ENCODE measurements at places on chromosomes 1 and 21. TPM values are rescaled to one million over a fixed set of nuclear protein-coding genes. Genes with fewer than 3 reads are reported as not detected.
A peak's percentile ranks its signal among the peaks of the same experiment; 100 is the strongest.

DNA sequence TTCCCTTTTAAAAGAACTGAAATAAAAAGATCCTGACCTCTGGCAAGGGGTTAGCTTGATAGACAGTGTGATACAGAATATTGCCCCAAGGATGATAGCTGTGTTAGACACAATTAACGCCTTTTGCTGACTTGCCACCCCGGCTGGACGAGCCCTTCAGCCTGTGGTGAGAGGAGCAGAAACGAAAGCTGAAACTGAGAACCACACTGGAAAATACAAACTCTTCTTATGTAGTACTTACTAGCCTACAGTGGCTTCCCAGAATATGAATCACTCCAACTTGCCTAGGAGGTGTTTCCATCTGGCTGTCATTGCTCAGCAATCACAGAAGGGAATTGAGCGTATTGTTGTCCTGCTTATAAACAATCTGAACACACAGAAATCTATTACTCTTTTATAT lies 22.9 kb downstream of the SAMSN1 start:
- no peak for DNase-seq

- no peak for DNase-seq
These were observed 206.5 kb downstream of the RWDD3 start for GRCh38 chr1:95440511-95440910.

GRCh38 chr1:192104852-192105251 lies 53.4 kb upstream of the RGS18 start:
- no peak for DNase-seq

DNA sequence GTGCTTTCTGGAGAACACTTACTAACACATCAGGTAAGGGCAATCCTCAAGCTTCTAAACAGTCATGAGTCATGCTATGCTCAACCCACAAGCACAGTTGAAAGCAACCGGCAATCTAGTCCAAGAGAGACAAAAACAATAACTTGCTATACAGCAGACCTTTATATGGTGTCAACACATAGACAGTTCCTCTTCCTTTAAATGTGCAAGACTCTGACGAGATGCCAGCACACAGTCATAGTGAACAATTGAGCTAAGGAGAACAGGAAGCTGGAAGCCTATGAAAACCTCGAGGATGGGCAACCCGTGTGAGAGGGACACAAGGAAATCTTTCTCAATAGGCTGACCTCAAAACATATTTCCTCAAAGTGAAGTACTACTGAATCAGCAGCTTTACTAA lies 5.3 kb downstream of the ADIPOR1 start:
- no peak for DNase-seq

DNA sequence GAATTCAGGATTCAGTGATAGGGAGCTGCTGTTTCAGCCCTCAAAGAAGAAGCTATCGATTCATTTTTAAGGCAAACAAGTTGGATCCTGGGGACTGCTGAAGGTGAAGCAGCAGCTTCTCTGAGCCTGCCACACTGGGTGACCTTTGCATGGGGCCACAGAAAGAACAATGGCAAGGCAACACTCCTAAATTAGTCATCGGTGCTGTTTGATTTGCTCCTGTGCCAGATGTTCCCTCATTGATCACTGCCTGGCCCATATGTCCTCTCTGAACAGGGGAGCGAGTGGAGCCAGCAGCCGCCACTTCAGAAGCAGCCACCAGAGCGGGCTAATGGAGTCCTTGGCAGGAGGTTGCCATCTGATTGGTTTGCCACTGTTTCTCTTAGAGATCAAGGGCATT lies 391.5 kb downstream of the NTNG1 start:
- DNase-seq, result no peak

- DNase-seq, result peak; percentile 37
These were observed 406 bp downstream of the HTR1D start for GRCh38 chr1:23216771-23217420.

GRCh38 chr1:75616436-75617433 lies 5.8 kb upstream of the SLC44A5 start:
- no peak for DNase-seq

DNA sequence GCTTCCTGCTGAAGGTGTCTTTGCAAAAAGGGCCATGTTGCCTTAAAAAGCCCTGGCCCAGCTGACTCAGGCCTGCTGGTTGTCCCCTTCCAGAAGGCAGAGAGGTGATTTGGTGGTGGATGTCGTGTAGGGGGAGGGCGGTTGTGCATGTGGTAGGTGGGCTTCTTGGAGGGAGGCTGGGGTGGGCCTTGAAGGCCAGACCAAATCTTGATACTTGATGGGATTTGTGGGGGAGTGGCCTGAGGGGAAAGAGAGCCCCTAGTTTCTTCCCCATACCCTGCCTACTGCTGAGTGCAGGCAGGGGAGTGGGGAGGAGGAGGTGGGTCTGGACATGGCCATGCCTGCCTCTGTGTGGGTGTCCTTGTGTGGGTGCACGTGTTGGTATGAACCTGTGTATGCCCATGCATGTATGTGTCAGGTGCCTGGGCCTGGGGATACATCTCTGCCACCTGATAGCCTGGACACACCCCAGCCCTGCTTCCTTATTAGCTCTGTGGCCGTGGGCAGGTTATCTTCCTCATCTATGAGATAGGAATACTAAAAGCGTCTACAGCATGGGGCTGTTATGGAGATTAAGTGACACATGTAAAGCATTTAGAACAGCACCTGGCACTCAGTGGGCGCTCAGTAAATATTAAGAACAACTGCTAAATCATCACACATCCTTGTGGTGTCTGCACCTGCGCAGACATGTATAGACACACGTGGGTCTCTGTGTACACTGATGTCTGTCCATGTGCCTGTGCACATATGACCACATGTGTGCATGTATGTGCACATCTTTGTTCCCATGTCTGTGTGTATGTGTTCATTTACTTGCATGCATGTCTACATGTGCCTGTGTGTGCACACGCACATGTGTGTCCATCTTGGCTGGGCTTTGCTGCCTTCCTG lies 17.0 kb downstream of the FAM151A start:
- DNase-seq, result no peak

DNA sequence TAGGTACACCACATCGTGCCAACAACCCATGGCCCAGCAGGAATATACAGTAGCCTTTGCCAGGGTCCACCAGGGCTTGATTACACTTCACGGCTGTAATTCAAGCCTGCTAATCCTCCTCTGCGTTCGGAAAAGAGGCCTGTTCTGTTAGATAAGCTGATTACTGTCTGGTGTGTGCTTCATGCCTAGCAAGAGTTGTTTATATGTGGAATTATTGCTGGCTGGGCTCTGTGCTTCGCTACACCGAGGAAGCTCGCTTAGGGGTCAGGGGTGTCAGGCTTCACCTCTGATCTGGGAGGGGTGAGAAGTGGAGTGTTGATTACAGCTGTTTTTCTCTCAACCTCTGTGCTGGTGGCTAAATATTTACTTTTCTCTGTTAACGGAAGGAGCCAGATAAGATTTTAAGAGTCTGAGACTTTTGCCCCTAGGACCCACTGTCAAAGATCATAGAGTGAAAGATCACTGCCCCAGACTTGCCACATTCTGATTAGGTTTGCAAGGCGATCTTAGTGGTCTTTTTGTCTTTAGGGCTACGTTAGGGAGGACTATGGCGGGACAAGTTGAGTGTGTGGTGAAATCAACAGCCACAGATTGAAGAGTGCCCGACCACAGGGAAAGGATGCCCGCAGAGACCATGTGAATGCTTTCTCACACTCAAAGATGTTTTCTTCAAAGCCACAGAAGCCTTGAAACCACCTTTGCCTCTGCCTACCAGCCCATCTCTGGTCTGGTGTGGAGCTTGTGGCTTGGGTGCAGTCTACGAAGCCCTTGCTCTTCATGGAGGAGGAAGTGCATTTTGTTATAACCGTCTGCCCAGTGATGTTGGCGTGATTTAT lies 216.1 kb downstream of the PBX1 start:
- peak; percentile 64 for DNase-seq

DNA sequence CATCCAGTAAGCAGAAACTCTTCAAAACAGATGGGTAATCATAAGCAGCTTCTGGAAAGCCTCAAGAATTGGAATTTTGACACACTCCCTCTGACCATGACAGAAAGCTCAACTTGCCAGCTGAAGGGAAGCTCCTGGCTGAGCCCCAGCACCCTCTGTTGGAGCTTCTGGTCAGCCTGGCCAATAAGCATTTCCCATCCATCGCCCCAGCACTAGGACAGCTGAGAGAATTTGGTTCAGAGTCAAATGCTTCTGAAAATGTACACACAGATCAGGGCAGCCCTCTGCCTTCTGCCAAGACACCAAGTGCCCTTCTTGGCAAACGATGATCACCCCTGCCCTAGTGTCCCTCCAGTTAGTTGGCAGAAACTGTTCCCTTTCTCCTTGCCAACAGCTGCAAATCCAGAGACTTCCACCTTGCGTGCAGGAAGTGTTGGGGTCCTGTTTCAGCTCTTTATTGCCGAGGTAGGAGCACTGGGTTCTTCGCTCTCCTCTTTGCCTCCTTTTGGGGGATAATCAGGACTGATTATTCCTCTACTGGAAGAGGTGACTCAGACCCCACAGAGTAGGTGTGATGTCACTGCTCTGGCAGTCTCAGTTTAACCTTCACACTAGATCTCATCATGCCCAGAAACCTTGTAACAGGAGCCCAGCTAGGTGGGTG lies 11.9 kb downstream of the PIGV start:
- DNase-seq, result no peak

GRCh38 chr1:3644273-3644672 lies 5.6 kb downstream of the WRAP73 start:
- DNase-seq, result no peak

DNA sequence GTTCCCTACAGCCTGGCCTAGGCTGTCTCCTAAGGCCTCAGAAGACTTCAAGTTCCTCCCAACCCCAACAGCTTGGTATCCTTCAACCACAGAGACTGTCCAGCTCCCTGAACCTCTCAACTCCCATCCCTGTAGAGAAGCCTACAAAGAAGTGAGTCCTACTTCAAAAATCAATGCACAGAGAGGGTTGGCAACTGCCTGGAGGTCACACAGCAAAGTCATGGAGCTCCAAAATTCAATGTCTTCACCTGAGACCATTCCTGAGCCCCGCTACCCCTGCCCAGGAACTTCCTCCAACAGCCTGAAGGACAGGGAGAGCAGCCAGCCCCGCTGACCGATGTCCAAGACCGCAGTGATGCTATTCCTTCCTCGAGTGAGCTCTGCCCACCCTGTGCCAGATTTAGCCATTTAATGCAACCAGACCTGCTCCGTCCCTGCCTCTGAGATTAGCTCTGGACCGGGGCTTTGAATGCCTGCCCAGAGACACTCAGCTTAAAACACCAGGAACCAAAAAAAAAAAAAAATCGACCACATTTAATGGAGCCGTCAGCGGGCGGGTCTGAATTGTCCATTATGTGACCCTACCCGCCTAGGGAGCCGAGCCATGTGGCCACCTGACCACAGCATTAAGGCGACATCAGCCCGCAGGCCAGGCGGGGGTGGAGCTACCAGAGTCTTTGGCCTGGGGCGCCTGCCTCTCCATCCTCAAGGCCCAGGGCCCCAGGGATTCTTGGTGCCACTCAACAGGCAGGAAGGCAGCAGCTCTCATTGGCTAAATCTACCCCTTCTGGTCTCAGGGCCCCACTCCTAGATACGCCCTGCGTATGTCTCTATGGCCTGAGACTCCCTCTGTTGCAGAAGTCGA lies 148.6 kb downstream of the SYF2 start:
- no peak for DNase-seq

DNA sequence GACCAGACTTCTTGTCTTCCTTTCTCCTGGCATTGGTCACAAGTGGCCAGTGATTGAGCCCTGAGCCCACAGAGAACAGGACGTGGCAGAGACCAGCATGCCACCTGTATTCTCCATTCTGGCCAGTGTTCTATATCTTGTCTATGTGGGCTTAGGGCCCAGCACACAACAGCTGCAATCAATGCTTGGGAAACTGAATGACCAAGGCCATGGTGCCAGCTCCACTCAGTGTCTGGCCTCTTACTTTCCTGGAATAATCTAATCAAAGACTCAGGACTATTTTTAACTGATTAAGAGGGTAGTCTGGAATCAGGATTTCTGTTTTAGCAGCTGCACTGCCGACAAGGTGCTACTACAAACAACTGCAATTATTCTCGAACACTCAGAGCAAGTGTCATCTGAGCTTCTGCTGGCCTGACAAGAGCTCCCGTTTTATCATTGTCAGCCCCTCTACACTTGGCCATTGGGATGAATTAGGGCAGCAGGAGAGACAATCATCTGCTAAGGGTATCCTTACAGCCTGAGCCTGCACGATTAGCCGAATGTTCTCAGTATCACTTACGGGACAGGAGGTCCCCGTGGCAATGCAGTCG lies 74.4 kb upstream of the GRIK3 start:
- no peak for DNase-seq

DNA sequence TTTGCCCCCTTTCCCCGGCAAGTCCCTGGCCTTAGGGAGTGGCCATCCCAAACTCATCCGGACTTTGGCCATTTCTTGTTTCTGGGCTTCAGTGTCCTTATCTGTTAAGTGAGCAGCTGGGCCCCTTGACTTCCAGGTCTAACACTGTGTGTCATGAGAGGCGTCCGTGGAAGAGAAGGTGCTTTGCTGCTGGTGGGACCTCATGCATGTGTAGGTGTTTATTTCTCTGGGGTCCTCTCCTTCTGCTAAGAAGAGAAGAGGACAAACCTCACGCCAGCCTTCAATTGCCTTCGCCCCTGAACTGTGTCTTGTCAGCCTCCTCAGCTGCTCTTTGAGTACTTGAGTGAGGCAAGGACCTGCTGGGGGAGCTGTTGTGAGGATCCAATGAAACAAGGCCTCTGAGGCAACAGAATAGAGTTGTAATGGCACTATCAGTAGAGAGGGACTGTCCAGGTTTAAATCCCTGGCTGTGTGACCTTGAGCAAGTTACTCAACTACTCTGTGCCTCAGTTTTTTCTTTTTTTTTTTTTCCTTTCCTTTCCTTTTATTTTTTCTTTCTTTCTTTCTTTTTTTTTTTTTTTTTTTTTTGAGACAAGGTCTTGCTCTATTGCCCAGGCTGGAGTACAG lies 72.5 kb downstream of the RUNX3 start:
- DNase-seq, result no peak

DNA sequence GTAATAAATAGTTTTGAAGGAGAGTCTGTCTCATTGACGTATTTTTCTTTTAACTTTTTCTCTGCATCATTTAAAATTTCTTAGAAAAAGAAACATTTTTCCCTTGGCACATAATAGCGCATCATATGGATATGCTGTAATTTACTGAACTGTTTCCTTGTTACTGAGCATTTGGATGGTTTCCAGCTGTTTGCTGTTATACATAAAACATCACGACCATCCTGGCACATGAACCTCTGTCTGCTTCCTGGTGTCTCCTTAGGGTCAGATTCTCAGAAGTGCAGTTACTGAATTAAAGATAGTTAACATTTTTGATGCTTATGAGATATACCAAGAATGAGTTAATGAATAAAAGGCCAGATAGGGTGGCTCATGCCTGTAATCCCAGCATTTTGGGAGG lies 67.2 kb downstream of the BACE2 start:
- no peak for DNase-seq

DNA sequence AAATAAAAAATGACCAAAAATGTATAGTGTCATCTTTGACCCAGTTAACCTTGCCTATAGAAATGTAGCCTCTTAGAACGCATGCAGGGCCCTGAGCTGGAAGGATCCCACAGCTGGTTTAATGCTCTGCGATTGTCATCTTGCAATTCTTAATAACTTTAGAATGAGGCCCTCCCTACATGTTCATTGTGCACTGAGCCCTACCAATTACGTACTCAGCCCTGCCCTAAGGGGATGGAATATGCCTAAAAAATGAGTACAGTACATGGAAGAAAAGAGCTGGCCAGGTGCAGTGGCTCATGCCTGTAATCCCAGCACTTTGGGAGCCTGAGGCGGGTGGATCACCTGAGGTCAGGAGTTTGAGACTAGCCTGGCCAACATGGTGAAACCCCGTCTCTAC lies 57.8 kb upstream of the BCAR3 start:
- no peak for DNase-seq

The NT5C1A gene
- not detected for polyA plus RNA-seq

The OR10J1 gene
- not detected for polyA plus RNA-seq

All from liver (tissue), 10 donors.